Stimulated activated CD4-positive, alpha-beta T cell treated with anti-CD3 and anti-CD28 coated beads, Interleukin-15, amount 100 ng/mL, for 24 hours (primary cell): ENCODE measurements at places on chromosomes 6 and 20.

- no peak for DNase-seq
These were observed 122.7 kb upstream of the AGPAT4 start for GRCh38 chr6:161396539-161396938.

GRCh38 chr6:30570740-30571074, 535 bp upstream of the ABCF1 start:
- no peak for DNase-seq

DNA sequence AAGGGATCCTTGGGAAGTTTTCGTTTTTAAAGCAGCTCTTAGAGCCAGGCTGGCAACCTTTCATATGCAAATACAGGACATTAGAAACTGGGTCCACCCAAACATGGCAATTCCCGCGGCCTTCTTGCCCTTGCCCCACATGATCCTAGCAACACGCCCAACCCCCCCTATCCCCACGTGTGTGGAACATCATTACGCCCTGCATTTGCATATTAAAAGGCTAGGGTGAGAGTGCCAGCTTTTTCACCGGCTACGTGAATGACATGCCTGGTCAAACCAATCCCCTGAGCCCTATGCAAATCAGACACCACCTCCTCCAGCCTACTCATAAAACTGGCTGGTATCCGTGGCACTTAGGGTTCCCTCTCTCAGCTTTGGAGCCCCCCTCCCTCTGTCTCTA, 88.1 kb downstream of the TNFRSF21 start:
- DNase-seq = no peak

- no peak for DNase-seq
These were observed 228.4 kb upstream of the BTBD3 start for GRCh38 chr20:11689262-11689661.

DNA sequence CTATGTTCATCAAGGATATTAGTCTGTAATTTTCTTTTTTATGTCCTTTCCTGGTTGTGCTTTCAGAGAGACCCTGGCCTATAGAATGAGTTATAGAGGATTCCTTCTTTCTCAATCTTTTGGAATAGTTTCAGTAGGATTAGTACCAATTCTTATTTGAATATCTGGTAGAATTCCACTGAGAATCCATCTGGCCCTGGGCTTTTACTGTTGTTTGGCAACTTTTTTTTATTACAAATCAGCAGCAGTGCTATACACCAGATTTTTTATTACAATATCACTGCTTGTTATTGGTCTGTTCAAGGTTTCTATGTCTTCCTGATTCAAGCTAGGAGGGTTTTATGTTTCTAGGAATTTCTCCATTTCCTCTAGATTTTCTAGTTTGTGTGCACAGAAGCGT, 50.0 kb upstream of the NRSN1 start:
- no peak for DNase-seq

DNA sequence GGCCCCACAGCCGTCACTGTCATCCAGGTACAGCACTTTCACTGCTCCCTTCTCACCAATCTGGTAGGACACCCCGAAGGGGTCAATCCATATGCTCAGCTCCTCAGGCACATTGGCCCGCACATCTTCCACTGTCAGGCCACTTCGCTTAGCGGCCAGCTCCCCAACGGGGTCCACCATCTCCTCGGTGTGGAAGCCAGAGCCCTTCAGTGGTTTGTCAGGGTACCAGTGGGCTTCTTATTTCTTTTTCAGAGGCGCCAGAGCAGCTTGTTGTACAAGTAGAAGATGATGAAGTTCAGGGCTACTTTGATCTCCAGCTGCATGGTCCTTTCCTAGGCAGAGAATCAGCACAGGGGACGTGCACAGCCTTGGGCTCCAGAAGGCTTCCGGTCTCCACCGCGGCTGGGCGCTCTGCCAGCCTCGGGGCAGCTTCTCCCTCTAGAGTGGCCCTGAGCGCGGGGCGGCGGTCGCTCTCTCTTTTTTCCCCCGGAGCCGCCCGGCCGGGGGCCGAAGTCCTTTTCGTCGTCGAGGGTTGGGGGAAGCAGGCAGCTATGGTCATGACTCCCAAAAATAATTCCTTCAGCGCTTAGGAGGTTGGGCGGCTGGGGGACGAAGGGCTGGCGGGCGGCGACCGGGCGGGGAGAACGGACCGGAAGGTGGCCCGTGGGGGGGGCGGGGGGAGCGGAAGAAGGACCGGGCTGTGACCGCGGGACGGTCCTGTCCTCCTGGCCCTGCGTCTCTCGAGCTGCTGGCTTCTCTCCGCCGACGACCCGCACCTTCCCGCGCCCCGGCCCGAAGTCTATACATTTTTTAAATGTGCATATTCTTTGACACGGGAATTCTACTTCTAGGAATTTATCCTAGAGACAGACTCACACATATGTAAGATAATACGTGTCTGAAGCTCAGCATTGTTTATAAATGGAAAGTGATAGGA, 6.5 kb upstream of the ZSCAN9 start:
- peak; percentile 64 for DNase-seq

- DNase-seq = no peak
These were observed 16.6 kb upstream of the KIAA0408 start for GRCh38 chr6:127475823-127476176.

- no peak for DNase-seq
These were observed 65.7 kb upstream of the BACH2 start for GRCh38 chr6:90362318-90362717.

DNA sequence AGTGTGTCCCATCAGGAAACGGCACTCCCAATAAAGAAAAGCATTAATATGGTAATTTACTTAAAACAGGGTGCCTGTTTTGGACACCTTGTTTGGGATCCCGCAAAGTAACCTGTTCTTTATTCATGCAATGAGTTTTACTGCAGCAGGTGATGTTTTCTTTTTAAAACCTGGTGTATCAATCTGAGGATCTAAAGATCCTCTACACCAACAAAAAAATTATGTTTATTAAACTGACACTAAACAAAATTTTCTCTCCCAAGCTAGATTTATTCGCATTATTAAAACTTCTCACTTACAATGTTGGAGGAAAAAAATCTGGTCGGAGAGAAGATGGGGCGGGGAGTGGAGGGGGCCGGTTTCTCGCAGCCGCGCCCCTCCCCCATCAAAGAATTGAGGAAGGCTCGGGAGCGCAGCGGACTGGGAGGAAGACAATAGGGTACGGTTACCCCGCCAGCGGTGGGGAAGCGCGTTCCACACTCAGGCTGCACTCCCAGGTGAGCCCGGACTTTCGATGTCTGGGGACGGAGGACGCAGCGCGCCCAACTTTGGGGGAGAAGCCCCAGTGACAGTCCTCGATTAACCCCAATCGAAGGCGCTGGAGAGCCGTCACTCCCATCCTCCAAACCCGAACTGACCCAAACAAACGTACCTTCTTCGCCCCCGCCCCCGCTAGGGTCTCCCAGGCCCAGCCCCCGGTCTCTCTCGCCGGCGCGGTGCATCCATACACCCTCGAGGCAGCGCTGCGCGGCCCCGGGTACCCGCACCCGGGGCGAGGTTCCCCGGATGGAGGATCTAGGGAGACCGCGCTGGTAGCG, 1.3 kb downstream of the CD24 start:
- DNase-seq = no peak

DNA sequence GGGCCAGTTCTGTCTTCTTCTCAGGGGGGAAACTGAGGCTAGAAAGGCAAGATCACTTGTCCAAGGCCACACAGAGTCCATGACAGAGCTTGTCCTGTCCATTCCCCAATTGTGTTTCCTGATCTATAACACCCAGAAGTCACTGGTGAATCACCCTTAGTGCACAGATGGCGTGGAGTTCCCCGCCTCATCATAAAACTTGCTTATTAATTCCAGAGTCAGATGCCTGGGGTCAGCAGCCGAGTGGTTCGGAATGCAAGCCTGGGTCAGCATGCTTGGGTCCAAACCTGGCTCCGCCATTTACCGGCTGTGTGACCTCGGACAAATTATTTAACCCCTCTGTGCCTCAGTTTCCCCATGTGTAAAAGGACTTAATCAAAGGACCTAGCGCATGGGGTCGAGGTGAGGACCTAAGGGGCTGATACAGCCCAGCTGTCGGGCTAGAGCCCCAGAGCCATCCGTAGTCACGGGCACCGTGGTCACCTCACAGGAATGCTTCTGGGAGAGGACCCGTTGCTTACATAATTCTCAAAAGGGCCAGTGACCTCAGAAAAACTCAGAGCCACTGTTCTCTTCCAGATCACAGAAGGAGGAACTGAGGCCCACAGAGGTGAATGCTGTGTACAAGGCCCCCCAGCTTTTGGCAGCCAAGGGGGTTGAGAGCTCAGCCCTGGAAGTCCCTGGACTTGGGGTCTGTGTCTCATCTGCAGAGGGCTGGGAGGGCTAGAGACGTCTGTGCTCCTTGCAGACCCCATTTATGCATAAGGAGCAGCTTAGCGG, 1.4 kb upstream of the ZBP1 start:
- DNase-seq = no peak

- DNase-seq = peak; percentile 22
These were observed 2.6 kb upstream of the NR2E1 start for GRCh38 chr6:108163267-108163643.

DNA sequence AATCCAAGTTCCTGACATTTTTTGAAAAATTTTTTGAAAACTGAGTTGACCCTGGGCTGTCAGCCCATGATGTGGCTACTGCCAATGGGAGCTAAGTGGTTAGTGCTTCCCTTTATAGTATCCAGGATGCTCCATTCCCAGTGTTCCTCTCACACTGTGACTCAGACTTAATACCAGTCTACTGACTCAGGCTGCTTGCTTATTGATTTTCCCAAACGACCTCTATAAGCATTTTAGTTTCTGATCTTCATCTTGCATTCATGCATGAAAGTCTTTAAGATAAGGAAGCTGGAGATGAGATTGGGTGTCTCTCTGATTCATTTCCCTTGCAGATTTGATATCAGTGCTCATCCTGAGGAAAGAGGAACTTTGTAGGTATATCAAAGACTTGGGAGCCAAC, 560.0 kb downstream of the TBC1D32 start:
- no peak for DNase-seq

DNA sequence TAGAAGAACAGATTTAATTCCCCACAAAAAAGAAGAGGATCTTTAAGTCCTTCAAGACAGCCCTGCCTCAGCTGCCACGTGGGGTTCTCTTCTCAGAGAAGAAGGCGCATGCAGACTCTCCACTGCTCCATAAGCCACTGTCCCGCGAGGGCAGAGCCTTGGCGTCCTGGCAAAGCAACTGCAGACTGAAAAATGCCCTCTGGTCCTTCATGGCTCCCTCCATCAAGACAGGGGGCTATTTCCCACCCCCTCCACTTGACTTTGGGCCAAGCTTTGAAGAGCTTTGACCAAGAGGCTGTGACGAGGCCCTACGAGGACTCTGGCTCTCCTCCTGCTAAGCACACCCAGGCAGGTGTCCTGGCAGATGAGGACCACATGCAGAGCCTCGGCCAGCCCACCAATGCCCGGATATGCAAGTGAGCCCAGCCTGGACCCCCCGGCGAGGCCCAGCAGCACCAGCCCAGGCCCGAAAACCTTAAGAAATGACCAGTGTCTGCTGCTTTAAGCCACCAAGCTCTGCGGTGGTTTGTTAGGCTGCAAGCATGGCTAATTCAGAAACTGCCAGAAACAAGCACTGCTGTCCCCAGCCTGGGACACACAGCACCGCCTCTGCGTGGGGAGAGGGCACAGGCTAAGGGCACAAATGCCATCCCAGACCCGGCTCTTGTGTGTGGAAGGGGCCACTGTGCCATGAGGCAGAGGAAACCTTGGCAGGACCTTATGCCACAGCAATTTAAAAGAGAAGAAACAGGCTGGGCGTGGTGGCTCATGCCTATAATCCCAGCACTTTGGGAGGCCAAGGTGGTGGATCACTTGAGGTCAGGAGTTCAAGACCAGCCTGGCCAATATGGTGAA, 16.1 kb downstream of the GMEB2 start:
- no peak for DNase-seq

- no peak for DNase-seq
These were observed 12.7 kb upstream of the PRELID3B start for GRCh38 chr20:59055302-59055701.

DNA sequence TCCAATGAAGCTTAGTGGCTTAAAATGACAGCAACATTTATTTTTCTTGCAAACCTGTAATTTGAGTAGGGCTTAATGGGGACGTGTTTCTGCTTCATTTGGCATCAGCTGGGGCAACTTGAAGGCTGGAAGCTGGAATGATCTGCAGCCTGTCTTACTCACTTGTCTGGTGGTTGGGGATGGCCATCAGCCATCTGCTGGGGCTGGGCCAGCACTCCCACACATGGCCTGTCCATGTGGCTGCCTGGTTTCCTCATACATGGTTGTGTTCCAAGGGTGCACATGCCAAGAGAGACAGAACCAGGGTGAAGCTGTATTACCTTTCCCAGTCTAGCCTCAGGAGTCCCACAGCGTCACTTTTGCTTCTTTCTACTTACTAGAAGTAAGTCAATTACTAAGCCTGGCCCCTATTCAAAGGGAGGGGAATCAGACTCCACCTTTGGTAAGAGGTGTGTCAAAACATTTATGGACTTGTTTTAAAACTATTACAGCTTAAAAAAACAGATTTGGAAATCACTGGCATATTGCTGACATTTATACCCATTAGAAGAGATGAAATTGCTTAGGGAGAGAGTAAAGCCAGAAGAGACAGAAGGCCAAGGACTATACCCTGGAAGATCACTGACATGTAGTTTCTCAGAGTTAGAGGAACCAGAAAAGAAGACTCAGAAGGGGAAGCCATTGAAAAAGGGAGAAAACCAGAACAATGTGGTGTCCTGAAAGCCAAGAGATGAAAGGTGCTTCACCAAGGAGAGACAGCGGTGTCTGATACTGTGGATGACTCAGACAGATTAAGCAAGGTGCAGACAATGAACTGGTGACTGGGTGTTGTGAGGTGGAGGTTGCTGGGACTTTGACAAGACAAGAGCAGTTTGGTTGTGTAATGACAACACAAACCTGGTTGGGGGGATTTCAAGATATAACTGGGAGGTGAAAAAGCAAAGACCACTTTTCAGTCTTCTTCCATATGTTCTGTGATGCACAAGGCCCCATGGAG, 345.2 kb downstream of the GJA1 start:
- no peak for DNase-seq

GRCh38 chr20:15317546-15318232, 980.3 kb upstream of the FLRT3 start:
- DNase-seq = no peak

DNA sequence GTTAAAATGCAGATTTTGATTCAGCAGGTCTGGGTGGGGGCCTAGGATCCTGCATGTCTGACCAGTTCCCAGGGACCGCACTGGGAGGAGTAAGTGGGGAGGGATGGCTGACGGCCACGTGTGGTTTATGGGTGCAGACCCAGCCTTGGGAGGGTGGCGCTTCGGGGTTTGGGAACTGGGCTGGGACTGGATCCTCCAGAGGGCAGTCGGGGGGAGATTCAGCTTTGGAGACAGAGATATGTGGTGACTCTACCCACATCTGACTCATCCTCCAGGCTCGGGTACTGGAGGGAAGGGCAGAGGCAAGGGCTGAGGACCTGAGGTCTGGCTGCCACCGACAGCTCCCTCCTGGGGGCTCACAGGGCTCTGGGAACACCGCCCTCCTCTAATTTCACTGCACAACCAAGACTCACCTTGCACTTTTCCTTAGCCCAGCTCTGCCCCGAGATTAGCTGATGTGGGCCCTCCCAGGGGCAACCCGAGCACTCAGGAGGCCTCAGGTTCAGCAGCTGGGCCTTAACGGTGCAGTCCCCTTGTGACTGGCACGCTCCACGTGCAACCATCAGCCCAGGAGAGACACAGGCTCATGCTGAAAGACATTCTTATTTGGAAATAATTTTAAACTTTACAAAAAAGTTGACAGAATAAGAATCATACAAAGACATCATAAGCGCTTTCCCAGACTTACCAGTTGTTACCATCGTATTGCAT, 172.8 kb upstream of the PMEPA1 start:
- DNase-seq = no peak
